Natural killer cell treated with Interleukin-12 subunit alpha and Interleukin-12 subunit beta and Interleukin-15 and Interleukin-18, amount 100 ng/mL, for 72 hours (primary cell): ENCODE measurements at places on chromosomes 4 and X. TPM values are rescaled to one million over a fixed set of nuclear protein-coding genes. Genes with fewer than 3 reads are reported as not detected.

DNA sequence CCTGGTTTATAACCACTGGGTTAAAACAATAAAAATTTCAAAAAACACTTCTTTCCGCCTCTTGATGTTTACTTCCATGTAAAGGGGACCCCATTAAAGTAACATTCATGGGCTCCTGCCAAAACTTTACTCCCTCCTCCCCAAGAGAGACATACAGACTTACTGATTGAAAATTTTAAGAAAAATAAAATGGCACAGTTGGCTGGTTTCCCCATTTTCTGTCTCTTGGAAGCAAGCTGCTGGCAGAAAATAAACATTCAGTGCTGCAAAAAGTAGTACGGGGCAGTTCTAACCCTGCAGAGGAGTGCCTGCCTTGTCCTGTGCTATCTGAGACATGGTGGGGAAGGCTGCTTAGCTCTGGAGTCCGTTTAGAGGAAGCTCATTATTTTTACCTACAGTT, 187.3 kb upstream of the INTU start:
- no peak for DNase-seq
- H3K4me1 ChIP-seq, result no peaks in the 10 kb centered on the region
- H3K4me3 ChIP-seq, result no peak overlapping the region
- no peaks in the 10 kb centered on the region for H3K27me3 ChIP-seq

DNA sequence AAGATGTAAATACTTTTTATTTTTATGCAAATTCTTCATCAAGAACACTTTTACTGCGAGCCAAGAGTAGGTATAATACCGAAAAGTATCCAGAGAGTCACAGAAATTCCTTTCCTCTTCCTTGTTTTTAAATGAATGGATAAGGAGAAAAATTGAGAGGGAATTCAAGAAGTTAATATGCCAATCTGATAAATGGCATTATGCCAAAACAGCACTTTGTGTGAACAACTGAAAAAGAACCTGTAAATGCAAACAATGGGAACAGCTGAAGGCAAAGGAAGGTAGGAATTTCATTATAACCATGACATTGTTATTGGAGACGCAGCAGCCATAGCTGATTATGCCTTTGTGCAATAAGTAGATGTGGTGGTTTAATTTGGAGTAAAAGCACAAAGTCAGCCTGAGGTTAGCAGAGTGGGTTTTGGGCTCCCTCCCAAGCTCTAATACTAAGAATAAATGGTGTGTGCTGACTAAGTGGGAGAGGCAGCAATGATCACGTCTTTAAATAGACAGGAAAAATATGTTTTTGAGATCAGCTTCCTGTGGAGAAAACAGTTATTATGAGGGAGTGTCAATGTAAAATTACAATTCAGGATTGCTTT, 209.8 kb upstream of the NDST4 start:
- H3K36me3 ChIP-seq, result peaks cover 6% of the 10 kb centered on the region
- no peak for DNase-seq
- no peak overlapping the region for H3K27ac ChIP-seq
- peaks cover 4% of the 10 kb centered on the region for H3K27me3 ChIP-seq

DNA sequence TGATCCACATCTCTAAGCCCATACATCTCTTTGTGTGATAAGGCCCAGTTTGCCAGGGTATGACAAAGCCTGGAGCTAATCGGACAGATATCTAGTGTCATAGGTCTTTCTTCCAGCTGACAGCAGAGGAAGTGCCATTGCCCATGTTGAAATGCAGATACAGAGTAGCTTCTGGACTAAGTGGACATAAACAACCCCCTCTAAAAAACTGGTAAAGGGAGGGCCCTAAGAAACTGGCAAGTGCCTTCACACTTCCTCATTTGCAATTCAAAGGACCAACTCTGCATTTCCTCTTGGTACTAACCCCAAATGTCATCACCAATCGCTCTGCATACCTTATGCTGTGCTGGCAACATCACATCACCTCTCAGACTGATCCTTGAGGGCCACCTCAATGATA, 20.8 kb downstream of the ARHGEF6 start:
- H3K4me3 ChIP-seq, result peak overlapping the region; percentile 30
- no peaks in the 10 kb centered on the region for H3K36me3 ChIP-seq
- no peak for DNase-seq
- H3K27ac ChIP-seq, result peak overlapping the region; percentile 64
- peaks cover 28% of the 10 kb centered on the region for H3K4me1 ChIP-seq

- no peaks in the 10 kb centered on the region for H3K27me3 ChIP-seq
- H3K4me1 ChIP-seq, result no peaks in the 10 kb centered on the region
Observed at GRCh38 chr4:150896497-150896896, 118.6 kb downstream of the LRBA start.

DNA sequence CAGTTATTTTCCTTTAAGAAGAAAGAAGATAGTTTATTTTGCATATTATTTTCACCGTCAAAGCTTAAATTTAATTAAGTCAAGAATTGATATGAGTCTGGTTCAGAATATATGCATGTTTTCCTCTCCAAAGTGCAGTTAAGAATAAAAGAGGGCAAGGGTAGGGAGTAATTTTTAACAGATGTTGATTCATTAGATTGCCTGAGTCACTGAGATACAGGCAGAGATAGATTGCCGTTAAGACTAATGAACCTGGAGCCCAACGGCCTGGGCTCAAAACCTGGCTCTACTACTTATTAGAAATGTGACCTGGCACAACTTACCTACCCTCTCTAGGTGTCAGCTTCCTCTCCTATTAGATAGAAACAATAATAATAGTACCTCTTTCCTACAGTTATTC, 1037.4 kb upstream of the PABPC4L start:
- H3K4me3 ChIP-seq, result no peak overlapping the region
- no peaks in the 10 kb centered on the region for H3K4me1 ChIP-seq
- H3K27ac ChIP-seq, result no peak overlapping the region
- no peaks in the 10 kb centered on the region for H3K36me3 ChIP-seq
- DNase-seq, result no peak
- no peaks in the 10 kb centered on the region for H3K27me3 ChIP-seq

The NEIL3 gene
- total RNA-seq, result 5.9 TPM

DNA sequence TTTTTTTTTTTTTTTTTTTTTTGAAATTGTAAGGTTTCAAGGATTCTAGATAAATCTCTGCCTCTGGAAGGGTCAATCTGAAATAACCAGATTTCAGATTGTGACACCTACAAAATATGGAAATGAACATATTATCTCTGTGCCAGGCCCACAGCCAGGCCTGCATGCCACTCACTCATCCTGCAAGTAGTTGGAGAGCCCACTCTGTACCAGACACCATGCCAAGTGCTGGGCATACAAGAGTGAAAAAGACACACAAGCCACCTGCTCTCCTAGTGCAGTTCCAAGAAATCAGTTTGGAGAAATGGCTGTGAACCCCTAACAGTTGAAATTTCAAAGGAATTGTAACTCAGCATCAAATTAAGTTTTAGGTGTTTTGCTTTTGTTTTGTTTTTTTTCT, 145.9 kb upstream of the NOCT start:
- peaks cover 22% of the 10 kb centered on the region for H3K27me3 ChIP-seq
- H3K36me3 ChIP-seq, result no peaks in the 10 kb centered on the region
- no peak for DNase-seq
- no peak overlapping the region for H3K4me3 ChIP-seq
- no peak overlapping the region for H3K27ac ChIP-seq

GRCh38 chr4:23412701-23413100, 477.1 kb downstream of the PPARGC1A start:
- H3K4me1 ChIP-seq, result no peaks in the 10 kb centered on the region
- no peaks in the 10 kb centered on the region for H3K27me3 ChIP-seq
- no peak overlapping the region for H3K27ac ChIP-seq

GRCh38 chrX:71650333-71650969, 16.9 kb upstream of the LOC101059915 start:
- no peak for DNase-seq
- no peaks in the 10 kb centered on the region for H3K4me1 ChIP-seq
- no peaks in the 10 kb centered on the region for H3K27me3 ChIP-seq

The SMARCAD1 gene
- 28.0 TPM for total RNA-seq

The SSX3 gene
- not detected for total RNA-seq

- no peaks in the 10 kb centered on the region for H3K4me1 ChIP-seq
- peaks cover 10% of the 10 kb centered on the region for H3K27me3 ChIP-seq
- no peak overlapping the region for H3K4me3 ChIP-seq
- H3K36me3 ChIP-seq, result no peaks in the 10 kb centered on the region
- DNase-seq, result no peak
- H3K27ac ChIP-seq, result no peak overlapping the region
Observed at GRCh38 chr4:87541521-87541920, 12.3 kb upstream of the SPARCL1 start.

DNA sequence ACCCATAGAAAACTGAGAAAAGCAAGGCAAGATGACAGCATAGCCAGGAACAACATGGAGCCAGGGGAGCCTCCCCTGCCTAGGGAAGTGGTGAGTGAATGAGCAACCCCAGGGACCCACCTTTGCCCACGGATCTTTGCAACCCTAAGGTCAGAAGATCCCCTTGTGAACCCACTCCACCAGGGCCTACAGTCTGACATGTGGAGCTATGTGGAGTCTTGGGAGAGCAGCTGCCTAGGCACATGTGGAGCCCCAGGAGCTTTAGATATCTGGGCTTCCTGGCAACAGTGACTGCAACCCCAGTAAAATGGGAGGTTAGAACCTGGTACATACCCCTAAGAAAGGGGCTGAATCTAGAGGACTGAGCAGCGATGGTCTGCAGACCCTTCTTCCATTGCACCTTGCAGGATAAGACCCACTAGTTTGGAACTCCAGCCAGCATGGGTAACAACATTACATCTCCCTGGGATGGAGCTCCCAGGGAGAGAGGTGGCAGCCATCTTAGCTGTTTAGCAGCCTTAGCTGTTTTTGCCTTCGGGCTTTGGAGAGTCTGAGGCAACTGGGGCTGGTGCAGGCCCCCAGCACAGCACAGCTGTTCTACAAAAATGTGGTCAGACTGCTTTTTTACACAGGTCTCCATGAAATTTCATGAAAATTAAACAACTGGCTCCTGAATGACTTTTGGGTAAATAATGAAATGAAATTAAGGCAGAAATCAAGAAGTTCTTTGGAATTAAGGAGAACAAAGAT, 104.7 kb upstream of the TRIM2 start:
- no peaks in the 10 kb centered on the region for H3K36me3 ChIP-seq
- no peak overlapping the region for H3K4me3 ChIP-seq
- H3K27ac ChIP-seq, result no peak overlapping the region
- DNase-seq, result no peak
- H3K4me1 ChIP-seq, result no peaks in the 10 kb centered on the region
- H3K27me3 ChIP-seq, result peaks cover 10% of the 10 kb centered on the region

The IL21 gene
- 0.50 TPM for total RNA-seq

- no peak overlapping the region for H3K4me3 ChIP-seq
- no peaks in the 10 kb centered on the region for H3K36me3 ChIP-seq
- H3K4me1 ChIP-seq, result peaks cover 19% of the 10 kb centered on the region
- no peaks in the 10 kb centered on the region for H3K27me3 ChIP-seq
- DNase-seq, result no peak
- H3K27ac ChIP-seq, result no peak overlapping the region
Observed at GRCh38 chrX:53122013-53122412, 28.1 kb downstream of the KANTR start.

- H3K27ac ChIP-seq, result no peak overlapping the region
- peaks cover 6% of the 10 kb centered on the region for H3K27me3 ChIP-seq
- H3K4me1 ChIP-seq, result no peaks in the 10 kb centered on the region
- H3K4me3 ChIP-seq, result no peak overlapping the region
- DNase-seq, result no peak
Observed at GRCh38 chr4:111985426-111985825, 159.8 kb upstream of the FAM241A start.

- no peak overlapping the region for H3K4me3 ChIP-seq
- H3K27me3 ChIP-seq, result peaks cover 18% of the 10 kb centered on the region
- DNase-seq, result no peak
- H3K4me1 ChIP-seq, result peaks cover 4% of the 10 kb centered on the region
- H3K27ac ChIP-seq, result no peak overlapping the region
- H3K36me3 ChIP-seq, result peaks cover 10% of the 10 kb centered on the region
Observed at GRCh38 chr4:133154725-133155124, 5.6 kb downstream of the PCDH10 start.

DNA sequence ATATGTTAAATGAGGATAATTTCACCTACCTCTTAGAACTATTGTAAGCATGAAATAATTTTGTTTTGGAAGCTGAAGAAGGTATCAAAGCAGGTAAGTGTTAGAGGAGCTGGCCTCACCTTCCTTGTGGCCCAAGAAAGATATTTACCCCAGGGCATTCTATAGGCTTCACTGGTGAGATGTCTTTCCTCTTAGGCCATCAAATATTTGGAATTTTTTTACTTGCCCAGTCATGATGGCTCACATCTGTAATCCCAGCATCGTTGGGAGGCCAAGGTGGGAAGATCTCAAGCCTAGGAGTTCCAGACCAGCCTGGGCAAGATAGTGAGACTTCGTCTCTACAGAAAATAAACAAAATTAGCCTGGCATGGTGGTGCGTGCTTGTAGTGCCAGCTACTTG, 6.1 kb upstream of the SMS start:
- no peak overlapping the region for H3K4me3 ChIP-seq
- H3K4me1 ChIP-seq, result peaks cover 28% of the 10 kb centered on the region
- no peaks in the 10 kb centered on the region for H3K27me3 ChIP-seq
- DNase-seq, result no peak

The POLN gene
- total RNA-seq, result 6.1 TPM

The WDFY3 gene
- 0.59 TPM for total RNA-seq

DNA sequence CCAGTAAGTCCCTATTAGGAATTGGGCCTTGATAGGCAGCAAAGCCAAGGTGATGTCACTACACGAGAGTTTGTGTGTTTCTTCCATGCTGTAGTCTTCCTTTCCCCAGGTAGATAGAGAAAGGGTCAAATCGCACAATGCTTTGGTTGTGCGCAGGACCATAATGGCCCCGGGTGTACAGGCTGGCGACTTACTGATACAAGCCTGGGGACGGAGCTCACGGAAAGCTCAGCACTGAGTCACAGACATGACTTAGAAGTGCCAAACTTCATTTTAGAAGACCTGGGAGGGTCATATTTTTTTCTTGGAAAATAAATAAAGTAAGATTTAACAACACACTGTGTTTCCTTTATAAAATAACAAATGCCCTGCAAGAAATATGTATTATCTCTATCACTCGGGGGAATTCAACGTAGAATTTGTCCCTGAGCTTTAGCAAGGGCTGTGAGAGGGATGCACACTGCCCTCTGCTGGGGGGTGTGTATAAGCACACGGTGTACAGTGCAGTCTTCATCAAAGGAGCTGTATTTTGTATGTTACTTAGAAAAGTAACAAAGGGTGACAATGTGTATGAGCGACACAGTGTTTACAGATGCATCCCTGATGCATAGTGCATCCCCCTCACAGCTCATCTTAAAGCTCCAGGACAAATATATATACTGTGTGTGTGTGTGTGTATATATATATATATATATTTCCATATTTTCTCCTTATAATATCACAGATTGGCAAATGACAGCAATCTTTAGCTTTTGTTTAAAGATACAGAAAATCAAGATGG, 254.5 kb upstream of the VEGFC start:
- H3K4me1 ChIP-seq, result no peaks in the 10 kb centered on the region
- H3K36me3 ChIP-seq, result no peaks in the 10 kb centered on the region
- H3K27me3 ChIP-seq, result no peaks in the 10 kb centered on the region
- H3K4me3 ChIP-seq, result no peak overlapping the region
- no peak overlapping the region for H3K27ac ChIP-seq

- H3K36me3 ChIP-seq, result peaks cover 8% of the 10 kb centered on the region
- no peak for DNase-seq
- peaks cover 23% of the 10 kb centered on the region for H3K4me1 ChIP-seq
- H3K27ac ChIP-seq, result no peak overlapping the region
- H3K4me3 ChIP-seq, result no peak overlapping the region
Observed at GRCh38 chr4:77773101-77773500, 46.1 kb downstream of the CNOT6L start.

GRCh38 chrX:136953867-136954787, 73.6 kb upstream of the RBMX start:
- H3K36me3 ChIP-seq, result no peaks in the 10 kb centered on the region
- H3K27me3 ChIP-seq, result peaks cover 6% of the 10 kb centered on the region
- DNase-seq, result no peak
- no peak overlapping the region for H3K4me3 ChIP-seq
